Mesothelial cell of epicardium (in vitro differentiated cells): ENCODE measurements at places on chromosomes 11 and 22. TPM values are rescaled to one million over a fixed set of nuclear protein-coding genes. Genes with fewer than 3 reads are reported as not detected.

Gene ARHGAP20
- total RNA-seq, result 8.4 to 9.0 TPM (median 8.9 TPM) in 3 replicates

Gene FADS3
- 6.1 to 8.9 TPM (median 8.0 TPM) in 3 replicates for total RNA-seq

Gene SHANK2
- total RNA-seq, result 2.1 to 3.8 TPM (median 2.2 TPM) in 3 replicates

Gene GNAZ
- 5.8 to 6.5 TPM (median 6.0 TPM) in 3 replicates for total RNA-seq

Gene SERPING1
- total RNA-seq, result 136 to 154 TPM (median 146 TPM) in 3 replicates

Gene SLC22A8
- total RNA-seq, result not detected in 3 replicates

Gene TSSK2
- total RNA-seq, result not detected in 3 replicates

Gene PRR33
- not detected in 3 replicates for total RNA-seq

Gene TMPRSS13
- 10.4 to 11.3 TPM (median 10.9 TPM) in 3 replicates for total RNA-seq

Gene TMX2
- 62.8 to 64.9 TPM (median 63.8 TPM) in 3 replicates for total RNA-seq

Gene SLCO2B1
- 0.44 to 0.45 TPM in 2 of 3 replicates, not detected in the other for total RNA-seq

Gene RASSF10
- total RNA-seq, result 0.09 to 0.29 TPM (median 0.23 TPM) in 3 replicates

Gene SYTL2
- 9.9 to 10.4 TPM (median 10.3 TPM) in 3 replicates for total RNA-seq

Gene IL17REL
- 0.29 to 0.31 TPM (median 0.31 TPM) in 3 replicates for total RNA-seq

Gene C22orf15
- 0.36 to 0.82 TPM (median 0.52 TPM) in 3 replicates for total RNA-seq

Gene SAA4
- total RNA-seq, result not detected in 3 replicates

Gene RFPL3
- not detected in 3 replicates for total RNA-seq

Gene DCHS1
- 75.9 to 81.2 TPM (median 77.3 TPM) in 3 replicates for total RNA-seq

Gene CSRP3
- total RNA-seq, result not detected in 3 replicates

Gene OR6A2
- total RNA-seq, result 0.34 to 0.60 TPM (median 0.38 TPM) in 3 replicates

Gene SPI1
- 0.36 to 0.51 TPM in 2 of 3 replicates, not detected in the other for total RNA-seq

Gene GNB1L
- total RNA-seq, result 9.0 to 9.9 TPM (median 9.8 TPM) in 3 replicates

Gene TRIM48
- not detected in 3 replicates for total RNA-seq

Gene DDTL
- total RNA-seq, result not detected in 3 replicates

Gene ISX
- total RNA-seq, result 1.9 to 2.6 TPM (median 2.5 TPM) in 3 replicates

Gene PATE4
- not detected in 3 replicates for total RNA-seq
